SK-N-SH treated with all-trans-retinoic acid at 6 μM for 48 hours (cell line): ENCODE measurements at places on chromosomes 2 and 18.
A peak's percentile ranks its signal among the peaks of the same experiment; 100 is the strongest.

DNA sequence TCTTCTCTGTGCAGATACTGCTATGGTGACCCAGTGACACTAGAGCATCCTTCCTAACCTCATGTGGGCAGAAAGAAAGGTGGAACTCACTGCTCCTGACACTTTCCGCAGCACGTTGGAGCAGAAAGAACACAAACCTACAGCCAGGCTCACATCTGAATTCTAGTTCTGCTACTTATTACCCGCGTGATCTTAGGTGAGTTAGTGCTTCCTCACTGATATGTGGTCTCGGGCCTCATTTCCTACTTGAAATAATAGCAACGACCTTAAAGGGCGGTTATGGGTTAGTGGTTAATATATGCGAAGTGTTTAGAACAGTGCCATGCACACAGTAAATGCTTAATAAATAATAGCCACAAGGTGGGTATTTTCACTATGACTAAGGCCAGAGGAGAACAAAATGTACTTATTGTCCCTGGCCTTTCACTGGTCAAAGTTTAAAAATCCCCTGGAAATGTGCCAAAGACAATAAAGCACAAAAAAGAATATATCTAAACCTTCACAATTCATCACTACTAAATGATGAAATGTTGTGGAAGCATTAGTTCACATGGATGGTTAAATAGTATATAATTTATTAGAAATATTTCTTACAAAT lies 66.6 kb downstream of the MYOM1 start:
- ATAC-seq = no peak

GRCh38 chr2:44894058-44894457 lies 47.4 kb upstream of the SIX3 start:
- no peak for ATAC-seq

DNA sequence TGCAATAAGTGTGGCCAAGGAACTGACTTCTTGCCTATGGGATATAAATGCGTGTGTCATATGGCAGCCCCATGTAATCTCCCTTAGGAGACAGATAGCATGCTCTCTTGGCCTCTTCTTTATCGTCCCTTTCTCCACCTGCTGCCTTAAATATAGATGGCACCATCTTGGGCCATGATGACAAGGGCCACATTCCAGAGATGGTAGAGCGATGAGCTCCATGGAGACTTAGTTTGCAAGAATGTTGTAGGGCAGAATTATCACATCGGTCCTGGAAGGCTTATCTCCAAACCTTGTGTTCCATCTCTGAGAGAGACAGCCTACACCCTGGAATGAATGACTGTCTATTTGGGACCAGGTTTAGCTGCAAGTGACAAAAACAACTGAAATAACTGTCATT lies 536.7 kb downstream of the TNS1 start:
- no peak for ATAC-seq

DNA sequence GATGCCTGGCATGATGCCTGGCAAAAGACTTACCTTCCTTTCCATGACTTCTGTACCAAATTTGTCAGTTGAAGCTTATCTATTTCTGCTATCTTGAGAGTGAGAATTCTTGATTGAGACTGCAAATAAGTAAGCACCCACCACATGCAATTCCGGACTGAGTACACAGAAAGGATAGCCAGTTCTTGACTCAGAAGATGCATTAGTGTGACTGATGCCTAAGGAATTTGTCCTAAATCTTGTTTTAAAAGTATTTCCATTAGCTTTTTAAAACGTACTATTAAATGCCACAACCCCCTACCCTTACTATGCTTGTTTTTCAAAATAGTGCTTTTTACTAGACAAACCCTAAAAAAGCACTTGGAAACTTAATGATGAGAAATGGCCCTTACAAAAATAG lies 545 bp downstream of the MPP4 start:
- peak; percentile 77 for ATAC-seq

DNA sequence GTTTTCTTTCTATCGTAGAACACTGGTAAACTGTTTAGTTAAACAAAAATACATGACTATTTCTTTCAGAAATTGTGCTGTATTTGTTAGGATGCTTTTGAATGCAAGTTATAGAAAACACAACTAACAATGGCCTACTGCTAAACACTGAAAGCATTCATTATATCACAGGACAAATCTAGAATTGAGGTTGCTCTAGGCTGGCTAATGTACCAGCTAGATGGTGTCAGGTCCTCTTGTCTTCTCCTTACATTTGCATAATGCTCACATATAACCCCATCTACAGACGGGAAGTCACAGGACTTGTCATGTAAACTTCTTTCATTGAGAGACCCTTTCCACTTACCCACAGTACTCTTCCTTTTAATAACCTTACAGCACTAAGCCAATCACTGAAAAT lies 586.8 kb downstream of the DSC3 start:
- ATAC-seq = no peak

DNA sequence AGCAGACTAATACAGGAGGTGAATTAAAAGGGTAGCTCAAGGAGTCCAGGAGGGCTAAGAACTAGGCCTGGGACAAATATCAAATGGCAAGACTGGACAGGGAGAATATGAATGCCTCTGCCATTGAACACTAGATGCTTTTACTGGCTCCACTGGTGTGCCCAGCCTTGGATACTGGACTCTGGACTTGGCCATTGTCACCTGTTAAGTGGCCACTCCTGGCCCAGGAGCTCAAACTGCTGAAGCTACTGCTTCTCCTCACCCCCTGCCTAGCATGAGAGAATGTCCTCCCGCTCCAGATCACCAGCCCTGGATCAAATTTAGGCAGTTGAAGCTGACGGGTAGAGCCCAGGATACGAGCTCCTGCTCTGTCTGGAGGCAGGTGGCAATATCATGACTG lies 170.8 kb downstream of the DDX1 start:
- ATAC-seq = no peak

- no peak for ATAC-seq
Measured at GRCh38 chr2:46514738-46515137, 35.4 kb downstream of the TMEM247 start.

DNA sequence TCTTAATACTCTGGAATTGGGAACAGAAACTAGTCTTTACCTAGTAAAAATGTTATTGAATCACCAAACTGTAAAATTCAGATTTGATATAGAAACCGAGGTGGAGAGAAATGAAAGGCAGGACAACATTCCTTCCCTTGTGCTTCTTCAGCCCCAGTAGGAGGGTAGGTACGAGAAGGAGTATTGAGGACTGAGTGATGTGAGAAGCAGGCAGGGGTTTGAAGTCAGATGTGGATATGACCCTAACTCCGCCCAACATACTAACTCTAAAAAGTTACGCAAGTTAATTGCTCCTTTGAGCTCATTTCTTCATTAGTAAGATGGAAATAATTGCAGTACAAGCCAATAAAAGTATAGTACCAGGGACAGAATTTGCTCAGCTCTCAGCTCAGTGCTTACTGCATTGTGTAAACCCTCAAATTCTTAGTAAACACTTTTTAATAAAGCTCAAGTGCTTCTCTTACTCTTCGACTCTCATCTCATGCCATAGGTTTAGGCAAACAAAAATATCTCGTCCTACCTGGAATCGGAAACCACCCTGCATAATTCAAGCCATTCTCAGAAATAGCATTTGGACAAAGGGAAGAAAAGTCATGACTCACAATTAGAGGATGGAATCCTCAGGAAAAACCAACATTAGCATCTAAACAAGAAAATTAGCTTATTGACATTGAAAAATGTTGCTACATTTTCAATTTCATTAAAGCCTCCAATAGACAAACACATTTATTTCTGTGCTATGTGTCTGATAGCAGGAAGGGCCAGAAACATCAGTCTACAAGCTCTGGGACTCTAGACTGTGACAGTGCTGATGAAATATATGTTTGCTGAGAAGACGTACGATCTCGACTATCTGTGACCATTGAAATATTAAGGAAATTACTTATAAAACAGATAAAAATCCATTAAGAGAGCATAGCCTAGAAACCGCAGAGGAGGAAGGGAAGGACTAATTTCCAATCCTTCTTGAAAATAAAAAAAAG lies 161.3 kb downstream of the HNMT start:
- no peak for ATAC-seq

GRCh38 chr2:59233448-59233847 lies 992.3 kb upstream of the FANCL start:
- no peak for ATAC-seq

GRCh38 chr2:163646687-163647086 lies 89.1 kb downstream of the FIGN start:
- ATAC-seq = no peak

DNA sequence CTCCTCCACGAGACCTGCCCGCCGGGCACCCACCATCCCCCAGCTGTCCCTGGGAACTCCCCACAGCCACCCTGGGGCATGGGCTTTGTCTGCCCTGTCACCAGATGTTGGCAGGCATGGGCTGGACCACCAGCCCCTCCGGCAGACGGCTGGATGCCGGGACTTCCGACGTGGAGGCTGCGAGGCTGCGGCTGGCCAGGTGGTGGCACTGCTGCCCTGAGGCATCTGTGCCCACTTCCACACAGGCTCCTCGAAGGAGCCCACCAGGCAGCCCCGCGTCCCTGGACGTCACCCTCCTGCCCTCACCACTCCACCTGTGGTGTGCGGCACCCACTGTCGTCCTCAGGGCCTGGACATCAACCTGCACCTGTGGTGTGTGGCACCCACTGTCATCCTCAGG lies 319.9 kb upstream of the SALL3 start:
- ATAC-seq = no peak

GRCh38 chr18:44759925-44760342 lies 79.2 kb downstream of the SETBP1 start:
- ATAC-seq = no peak

GRCh38 chr2:233032551-233033320 lies at the start of gene NEU2:
Gene NEU2, plus strand, starts transcription at chr2:233032672. Its CDS starts 0 bp downstream, at chr2:233032672.
- ATAC-seq = no peak

- no peak for ATAC-seq
Measured at GRCh38 chr18:79930020-79930642, 21.3 kb downstream of the SLC66A2 start.

DNA sequence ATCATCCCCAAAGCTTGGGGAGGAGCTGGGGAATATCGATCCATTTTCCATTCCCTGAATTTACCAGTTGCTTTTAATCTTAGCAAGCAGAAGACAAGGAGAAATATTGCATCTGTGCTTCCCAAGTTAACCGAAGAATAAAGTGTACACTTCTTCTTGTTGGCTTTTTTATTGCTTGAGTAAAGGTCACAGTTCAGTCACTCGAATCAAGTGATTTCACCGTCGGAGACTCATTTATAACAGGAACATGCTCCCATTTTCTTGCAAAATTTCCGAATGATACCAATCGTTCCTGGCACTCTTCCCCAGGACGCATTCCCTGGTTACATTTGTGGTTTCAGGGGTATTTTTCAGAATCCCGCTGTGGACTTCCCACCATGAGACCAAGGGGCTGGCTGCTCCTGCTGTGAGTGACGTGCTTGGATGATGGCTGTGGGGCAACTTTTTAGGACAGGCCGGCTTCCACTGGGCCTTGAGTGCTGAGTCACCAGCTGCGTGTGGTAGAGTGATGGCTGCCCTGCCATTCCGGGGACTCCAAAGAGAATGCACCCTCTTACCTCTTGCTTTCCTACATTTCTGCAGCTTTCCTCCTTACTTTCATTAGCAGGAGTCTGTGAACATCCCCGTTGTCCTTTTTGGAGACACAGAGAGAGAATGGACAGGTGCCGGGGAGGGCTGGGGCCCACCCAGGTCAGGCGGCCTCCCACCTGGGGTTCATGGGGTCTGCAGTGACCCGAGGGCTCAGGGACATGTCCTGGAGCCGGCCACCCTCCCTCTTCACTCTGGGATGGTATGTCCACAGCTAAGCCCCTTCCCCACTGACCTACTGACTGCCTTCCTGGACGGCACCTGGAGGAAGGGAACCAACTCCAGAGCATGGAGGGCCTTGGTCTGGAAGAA lies 60.7 kb upstream of the HDAC4 start:
- no peak for ATAC-seq

DNA sequence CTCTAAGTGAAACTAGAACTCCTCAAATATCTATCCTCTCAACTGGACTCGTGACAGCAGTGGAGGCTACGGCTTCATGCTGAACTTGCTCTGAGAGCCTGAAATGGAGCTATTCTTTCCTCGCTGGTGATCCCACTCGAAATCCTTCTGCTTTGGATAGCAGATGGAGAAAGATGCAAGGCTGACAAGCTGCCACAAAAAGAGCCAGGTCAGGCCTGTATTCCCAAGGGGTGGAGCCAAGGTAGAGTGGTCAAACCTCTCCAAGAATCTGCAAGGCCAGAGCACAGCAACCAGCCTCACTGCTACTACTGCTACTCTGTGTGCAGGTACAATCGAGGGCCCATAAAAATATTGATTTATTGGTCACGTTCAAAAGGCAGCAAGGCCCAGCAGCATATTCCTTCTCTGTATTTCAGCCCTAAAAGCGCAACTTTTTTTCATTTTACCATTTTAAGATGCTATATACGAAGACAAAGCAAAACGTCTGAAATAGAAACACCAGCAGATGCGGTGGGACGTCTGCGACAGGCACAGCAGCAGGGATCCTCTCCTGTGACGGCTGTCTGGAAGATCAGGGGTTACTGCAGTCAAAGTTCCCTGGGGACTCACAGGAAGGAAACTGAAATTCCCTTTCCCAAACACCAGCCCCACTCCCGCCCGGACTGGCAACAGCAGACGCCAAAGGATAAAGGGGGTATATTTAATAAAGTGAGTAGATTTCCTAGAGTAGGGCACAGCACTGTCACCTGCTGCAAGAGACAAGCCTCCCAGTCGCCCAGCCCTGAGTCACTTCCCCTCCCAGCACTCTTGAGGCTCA lies 2.4 kb downstream of the SPRED2 start:
- ATAC-seq = peak; percentile 2; the same call in 2 of the 3 replicates

GRCh38 chr2:25960920-25961319 lies 21.4 kb downstream of the KIF3C start:
- ATAC-seq = peak; percentile 63

- ATAC-seq = no peak
Measured at GRCh38 chr2:213566846-213567245, 282.6 kb downstream of the SPAG16 start.

GRCh38 chr2:241506793-241507429 lies 1.5 kb downstream of the STK25 start:
- ATAC-seq = no peak
